ENCODE measurements at places on chromosomes 12 and 14. TPM values are rescaled to one million over a fixed set of nuclear protein-coding genes. Genes with fewer than 3 reads are reported as not detected.

GRCh38 chr12:10740182-10740581, 17.1 kb upstream of the YBX3 start:
- no peak for DNase-seq
- H3K27ac ChIP-seq = no peak overlapping the region
- peaks cover 14% of the 10 kb centered on the region for H3K27me3 ChIP-seq
- no peak overlapping the region for H3K4me3 ChIP-seq

- peaks cover 83% of the 10 kb centered on the region for H3K4me1 ChIP-seq
- H3K4me3 ChIP-seq = no peak overlapping the region
- peaks cover 4% of the 10 kb centered on the region for H3K27me3 ChIP-seq
- peaks cover 4% of the 10 kb centered on the region for H3K36me3 ChIP-seq
These were observed 9.4 kb downstream of the KRT80 start for GRCh38 chr12:52182384-52182783.

GRCh38 chr14:92431199-92431725, 82.3 kb upstream of the RIN3 start:
- H3K4me1 ChIP-seq = peaks cover 13% of the 10 kb centered on the region
- H3K36me3 ChIP-seq = peaks cover 5% of the 10 kb centered on the region
- no peak overlapping the region for H3K4me3 ChIP-seq
- no peak overlapping the region for H3K27ac ChIP-seq

DNA sequence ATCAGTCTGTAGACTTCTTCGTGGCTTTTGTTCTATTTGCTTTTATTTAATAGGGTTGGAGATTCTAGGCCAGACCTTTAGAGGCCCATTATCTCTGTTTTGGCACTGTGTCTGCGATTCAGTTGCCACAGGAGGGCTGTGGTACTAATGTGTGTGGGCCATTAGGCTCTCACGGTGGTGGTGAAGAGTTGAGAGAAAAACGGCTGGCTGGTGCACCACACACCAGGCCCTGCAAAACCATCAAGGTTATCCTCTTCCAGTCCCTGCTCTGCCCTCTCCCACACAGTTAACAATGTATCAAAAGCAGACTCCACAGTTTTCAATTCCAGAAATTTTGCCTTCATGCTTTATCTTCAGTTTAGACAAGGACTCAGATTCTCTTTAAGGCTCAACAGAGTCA, 97.7 kb downstream of the MYF5 start:
- DNase-seq = no peak
- peaks cover 8% of the 10 kb centered on the region for H3K4me1 ChIP-seq
- H3K36me3 ChIP-seq = no peaks in the 10 kb centered on the region
- no peaks in the 10 kb centered on the region for H3K27me3 ChIP-seq

DNA sequence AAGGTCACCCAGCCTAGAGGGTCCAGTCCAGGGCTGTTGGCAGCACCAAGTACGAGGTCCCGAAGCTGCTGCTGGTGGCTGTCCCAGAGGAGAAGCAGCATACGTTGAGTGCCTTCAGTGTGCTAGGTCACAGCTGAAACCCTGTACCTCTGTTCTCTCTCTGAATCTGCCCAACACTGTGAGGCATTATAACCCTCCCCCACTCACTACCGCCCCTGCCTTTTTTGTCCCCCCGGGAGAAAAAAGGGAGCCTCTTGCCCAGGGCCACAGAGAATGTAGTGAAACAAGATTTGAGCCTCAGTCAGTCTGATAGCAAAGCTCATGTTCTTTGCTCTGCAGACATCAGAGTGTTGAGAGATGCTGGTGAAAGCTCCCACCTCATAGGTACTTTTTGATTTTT, 53.4 kb downstream of the PPP2R5C start:
- H3K4me1 ChIP-seq = peaks cover 65% of the 10 kb centered on the region
- H3K4me3 ChIP-seq = no peak overlapping the region
- H3K27me3 ChIP-seq = no peaks in the 10 kb centered on the region
- H3K27ac ChIP-seq = no peak overlapping the region

- H3K36me3 ChIP-seq = no peaks in the 10 kb centered on the region
- H3K27me3 ChIP-seq = no peaks in the 10 kb centered on the region
- H3K4me3 ChIP-seq = no peak overlapping the region
- no peaks in the 10 kb centered on the region for H3K4me1 ChIP-seq
- H3K27ac ChIP-seq = no peak overlapping the region
These were observed 145.4 kb downstream of the C12orf50 start for GRCh38 chr12:87883806-87884205.

DNA sequence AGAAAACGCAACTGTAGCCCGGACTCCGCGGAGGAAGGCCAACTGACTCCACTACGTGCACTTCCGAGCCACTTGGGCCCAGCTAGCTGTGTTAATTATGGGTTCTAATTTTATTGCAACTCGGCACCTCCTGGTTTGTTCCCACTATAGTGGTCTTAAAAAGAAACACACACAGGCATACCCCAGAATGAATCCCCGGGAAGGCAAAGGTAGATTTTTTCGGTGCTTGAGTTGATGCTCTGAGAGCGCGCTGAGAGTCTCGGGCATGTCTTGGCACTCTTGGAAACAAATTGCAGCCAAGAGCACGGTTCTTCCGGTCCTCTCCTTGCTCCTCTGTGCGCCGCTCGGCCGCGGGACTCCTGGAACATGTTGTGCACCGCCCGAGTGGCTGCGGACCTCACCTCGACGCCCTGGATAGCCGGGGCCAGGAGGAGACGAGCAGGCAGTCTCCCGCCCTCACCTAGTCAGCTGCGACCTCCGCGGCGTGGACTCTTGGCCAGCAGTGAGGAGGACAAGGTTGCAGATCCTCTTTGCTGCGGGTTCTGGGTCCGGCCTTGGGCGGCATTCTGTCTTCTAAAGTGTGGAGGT, 6.8 kb upstream of the PAX9 start:
- peaks cover 74% of the 10 kb centered on the region for H3K27me3 ChIP-seq
- peaks cover 11% of the 10 kb centered on the region for H3K36me3 ChIP-seq
- no peak overlapping the region for H3K27ac ChIP-seq
- no peaks in the 10 kb centered on the region for H3K4me1 ChIP-seq

The DHRS4L2 gene
- total RNA-seq = 24.3 TPM

DNA sequence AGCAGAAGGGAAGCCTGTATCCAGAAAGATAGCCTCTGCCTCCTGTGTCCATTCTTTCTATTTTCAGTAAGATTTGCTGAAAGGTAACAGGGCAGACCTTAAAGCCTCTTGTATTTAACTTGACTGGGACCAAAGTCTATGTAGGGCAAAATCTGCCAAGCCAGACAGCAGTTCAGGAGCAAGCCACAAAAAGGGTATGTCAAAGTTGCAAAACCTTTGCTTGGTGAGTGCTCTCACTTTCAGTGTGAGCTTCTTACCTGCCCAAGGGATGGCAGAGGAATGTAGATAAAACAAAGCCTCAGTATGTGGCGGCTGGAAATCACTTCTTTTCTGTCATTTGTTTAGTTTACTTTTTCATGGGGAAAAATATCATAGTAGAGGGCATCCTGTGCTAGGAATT, 63.1 kb downstream of the PLEKHG7 start:
- DNase-seq = no peak
- H3K4me1 ChIP-seq = peaks cover 30% of the 10 kb centered on the region
- no peaks in the 10 kb centered on the region for H3K36me3 ChIP-seq

- DNase-seq = no peak
- H3K36me3 ChIP-seq = peaks cover 7% of the 10 kb centered on the region
- H3K4me1 ChIP-seq = no peaks in the 10 kb centered on the region
- no peaks in the 10 kb centered on the region for H3K27me3 ChIP-seq
- no peak overlapping the region for H3K27ac ChIP-seq
These were observed 42.0 kb downstream of the SLC5A8 start for GRCh38 chr12:101168001-101168400.

The ZNF891 gene
- 0.63 TPM for total RNA-seq

- no peak for DNase-seq
- no peaks in the 10 kb centered on the region for H3K4me1 ChIP-seq
- no peak overlapping the region for H3K27ac ChIP-seq
- no peaks in the 10 kb centered on the region for H3K36me3 ChIP-seq
These were observed 735 bp downstream of the ASPG start for GRCh38 chr14:104086210-104086660.

DNA sequence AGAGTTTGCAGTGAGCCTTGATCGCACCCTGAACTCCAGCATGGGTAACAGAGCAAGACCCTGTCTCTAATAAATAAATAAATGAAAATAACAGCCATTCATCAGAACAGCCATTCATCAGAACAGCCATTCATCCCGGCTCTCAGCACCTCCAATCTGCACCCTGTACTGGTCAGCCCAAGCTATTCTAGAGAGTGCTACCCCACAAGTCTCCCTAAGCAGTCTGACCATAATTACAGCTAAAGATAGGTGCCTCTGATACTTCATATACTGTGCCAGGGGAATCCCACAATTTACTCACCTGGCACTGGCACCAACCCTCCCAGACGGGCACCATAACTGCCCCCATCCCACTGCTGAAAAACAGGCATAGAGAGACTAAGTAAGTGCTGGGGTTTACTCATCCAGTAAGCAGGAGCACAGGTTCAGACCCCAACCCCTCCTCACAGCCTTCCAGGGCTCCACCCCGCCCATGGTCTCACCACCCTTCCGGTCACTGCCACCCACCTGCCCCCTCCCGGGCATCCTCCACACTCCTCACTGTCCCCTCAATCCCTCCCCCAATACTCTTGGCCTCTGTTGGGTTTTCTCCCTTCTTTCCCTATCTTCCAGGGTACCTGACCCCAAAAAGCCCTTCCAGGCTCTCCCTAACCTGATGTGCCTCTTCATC, 15.2 kb upstream of the EIF5 start:
- DNase-seq = no peak
- no peaks in the 10 kb centered on the region for H3K4me1 ChIP-seq
- no peak overlapping the region for H3K4me3 ChIP-seq

DNA sequence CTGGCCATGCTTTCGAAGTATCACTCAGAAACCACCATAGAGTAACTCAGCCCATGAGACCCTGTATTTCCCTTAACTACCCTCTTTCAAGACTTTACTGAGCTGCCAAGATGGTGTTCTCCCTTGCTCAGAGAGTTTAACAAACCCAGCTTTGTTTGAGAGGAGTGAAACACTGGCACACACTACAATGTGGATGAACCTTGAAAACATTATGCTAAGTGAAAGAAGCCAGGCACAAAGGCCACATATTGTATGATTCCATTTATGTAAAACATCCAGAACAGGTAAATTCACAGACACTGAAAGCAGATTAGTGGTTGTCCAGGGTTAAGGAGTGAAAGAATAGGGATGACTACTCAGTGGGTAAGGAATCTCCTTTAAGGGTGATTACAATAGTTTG, 18.9 kb downstream of the SERPINA3 start:
- H3K27ac ChIP-seq = no peak overlapping the region
- no peaks in the 10 kb centered on the region for H3K4me1 ChIP-seq
- DNase-seq = no peak
- H3K36me3 ChIP-seq = no peaks in the 10 kb centered on the region
- H3K4me3 ChIP-seq = no peak overlapping the region

DNA sequence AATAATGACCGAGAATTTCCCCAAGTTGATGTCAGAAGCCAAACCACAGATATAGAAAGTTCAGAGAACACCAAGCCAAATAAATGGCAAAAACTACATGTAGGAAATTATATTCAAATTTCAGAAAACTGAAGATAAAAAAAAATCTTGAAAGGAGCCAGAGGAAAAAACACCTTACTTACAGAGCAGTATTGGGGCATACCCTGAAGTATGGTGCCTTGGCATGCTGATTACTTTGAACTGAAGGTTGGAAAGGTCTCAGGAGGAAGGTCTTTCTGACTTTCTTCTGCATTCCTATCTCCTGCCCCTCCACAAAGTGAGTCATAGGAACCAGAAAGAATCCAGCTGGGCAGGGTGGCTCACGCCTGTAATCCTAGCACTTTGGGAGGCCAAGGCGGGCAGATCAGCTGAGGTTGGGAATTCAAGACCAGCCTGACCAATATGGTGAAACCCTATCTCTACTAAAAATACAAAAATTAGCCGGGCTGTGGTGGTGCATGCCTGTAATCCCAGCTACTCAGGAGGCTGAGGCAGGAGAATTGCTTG, 8.8 kb upstream of the FGF6 start:
- peaks cover 8% of the 10 kb centered on the region for H3K27me3 ChIP-seq
- no peak overlapping the region for H3K27ac ChIP-seq
- H3K4me3 ChIP-seq = no peak overlapping the region
- 0 out of 2 replicates have a peak, but pooled peaks cover 4% of the 10 kb centered on the region for H3K4me1 ChIP-seq

The WIF1 gene
- total RNA-seq = not detected

Data from HFFc6 (cell line).